Smooth muscle cell of trachea (primary cell): ENCODE measurements at places on chromosomes 6 and 20. TPM values are rescaled to one million over a fixed set of nuclear protein-coding genes. Genes with fewer than 3 reads are reported as not detected.

OOEP gene
- total RNA-seq, result 0.29 TPM in 1 of 2 replicates, not detected in the other

ARMC12 gene
- total RNA-seq, result 0.29 and 1.2 TPM in 2 replicates

TCP11 gene
- 0.15 TPM in 1 of 2 replicates, not detected in the other for total RNA-seq

TMC2 gene
- not detected in 2 replicates for total RNA-seq

MAP7 gene
- total RNA-seq, result 0.58 and 2.0 TPM in 2 replicates

TRIM40 gene
- not detected in 2 replicates for total RNA-seq

ARMC2 gene
- total RNA-seq, result 2.2 and 3.1 TPM in 2 replicates

PPT2 gene
- total RNA-seq, result 14.7 and 15.9 TPM in 2 replicates

SLC17A2 gene
- not detected in 2 replicates for total RNA-seq

FAM184A gene
- 0.29 and 0.50 TPM in 2 replicates for total RNA-seq

ILRUN gene
- total RNA-seq, result 46.3 and 48.7 TPM in 2 replicates

SLC25A27 gene
- total RNA-seq, result 8.4 and 9.9 TPM in 2 replicates

FOXC1 gene
- total RNA-seq, result 5.4 and 7.6 TPM in 2 replicates

TRPC4AP gene
- 86.2 and 90.2 TPM in 2 replicates for total RNA-seq

LY6G6D gene
- not detected in 2 replicates for total RNA-seq

LINC00237 gene
- not detected in 2 replicates for total RNA-seq
